ENCODE measurements at places on chromosomes 6 and 20.
A peak's percentile ranks its signal among the peaks of the same experiment; 100 is the strongest.

DNA sequence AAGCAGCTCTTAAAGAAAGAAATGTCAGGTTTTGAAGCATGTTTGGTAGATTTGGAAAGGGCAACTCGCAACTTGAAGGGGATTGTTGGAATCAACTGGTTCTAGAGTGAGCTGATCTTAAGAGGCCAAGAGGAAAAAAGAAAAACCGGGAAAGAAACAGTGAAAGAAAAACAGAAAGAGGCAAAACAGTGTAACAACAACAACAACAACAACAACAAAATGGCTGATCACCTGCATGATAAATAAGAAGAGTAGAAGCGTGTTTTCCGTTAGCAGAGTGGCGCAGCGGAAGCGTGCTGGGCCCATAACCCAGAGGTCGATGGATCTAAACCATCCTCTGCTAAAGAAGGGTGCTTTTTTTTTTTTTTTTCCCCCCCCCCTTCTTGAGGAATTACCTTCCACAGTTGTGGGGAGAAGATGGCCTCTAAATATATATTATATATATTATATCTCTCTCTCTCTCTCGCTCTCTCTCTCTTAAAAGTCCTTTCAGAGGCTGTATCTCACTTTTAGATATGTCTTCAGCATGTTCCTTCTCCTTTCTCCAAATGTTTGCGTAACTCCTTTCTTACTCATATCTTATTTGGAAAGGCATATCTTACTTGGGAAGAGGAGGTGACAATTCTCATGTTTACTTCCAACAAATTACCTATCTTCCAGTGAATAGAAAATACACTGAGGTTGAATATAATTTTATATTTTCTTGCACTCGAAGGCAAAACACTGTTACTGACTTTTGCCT, 134.4 kb downstream of the OR2B2 start:
- H3K27me3 ChIP-seq: peaks cover 7% of the 10 kb centered on the region
- no peaks in the 10 kb centered on the region for H3K36me3 ChIP-seq
- no peak for DNase-seq

GRCh38 chr6:44668391-44668930, 281.0 kb downstream of the CDC5L start:
- no peak overlapping the region for H3K27ac ChIP-seq
- DNase-seq: no peak
- peaks cover 1% of the 10 kb centered on the region for H3K27me3 ChIP-seq
- no peak overlapping the region for H3K4me3 ChIP-seq

- H3K27me3 ChIP-seq: peaks cover 10% of the 10 kb centered on the region
- no peak for DNase-seq
- no peak overlapping the region for H3K27ac ChIP-seq
- peaks cover 6% of the 10 kb centered on the region for H3K36me3 ChIP-seq
Observed at GRCh38 chr6:145110109-145110508, 625.2 kb downstream of the EPM2A start.

- peaks cover 24% of the 10 kb centered on the region for H3K4me1 ChIP-seq
- H3K27ac ChIP-seq: no peak overlapping the region
- no peaks in the 10 kb centered on the region for H3K36me3 ChIP-seq
- H3K27me3 ChIP-seq: peaks cover 6% of the 10 kb centered on the region
- H3K4me3 ChIP-seq: peak overlapping the region; percentile 93
- no peak for DNase-seq
Observed at GRCh38 chr20:3405696-3406358, 1.6 kb downstream of the DNAAF9 start.

DNA sequence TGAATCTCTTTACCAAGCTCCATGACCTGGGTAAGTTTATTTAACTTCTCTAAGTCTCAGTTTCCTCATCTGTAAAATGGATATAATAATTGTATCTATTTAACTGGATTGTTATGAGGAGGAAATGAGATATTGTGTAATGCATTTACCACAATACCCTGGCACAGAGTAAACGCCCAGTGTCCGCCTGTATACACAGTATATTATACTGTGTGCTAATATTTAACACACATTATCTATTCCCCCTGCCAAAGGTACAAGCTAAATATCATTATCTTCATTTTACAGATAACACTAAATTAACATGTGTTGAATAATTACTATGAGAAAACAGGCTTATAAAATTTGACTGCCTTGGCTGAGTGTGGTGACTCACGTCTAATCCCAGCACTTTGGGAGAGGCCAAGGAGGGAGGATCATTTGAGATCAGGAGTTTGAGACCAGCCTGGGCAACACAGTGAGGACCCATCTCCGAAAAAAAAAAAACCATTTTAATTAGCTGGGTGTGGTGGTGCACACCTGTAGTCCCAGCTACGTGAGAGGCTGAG, 38.7 kb upstream of the TNFRSF21 start:
- no peaks in the 10 kb centered on the region for H3K36me3 ChIP-seq
- H3K27me3 ChIP-seq: peaks cover 1% of the 10 kb centered on the region
- H3K27ac ChIP-seq: no peak overlapping the region
- H3K4me3 ChIP-seq: no peak overlapping the region
- peaks cover 10% of the 10 kb centered on the region for H3K4me1 ChIP-seq

- H3K27me3 ChIP-seq: no peaks in the 10 kb centered on the region
- no peak for DNase-seq
- no peaks in the 10 kb centered on the region for H3K36me3 ChIP-seq
- no peak overlapping the region for H3K4me3 ChIP-seq
- no peak overlapping the region for H3K27ac ChIP-seq
Observed at GRCh38 chr6:5139828-5140771, 55.0 kb downstream of the PPP1R3G start.

- H3K36me3 ChIP-seq: peaks cover 17% of the 10 kb centered on the region
- DNase-seq: no peak
- peaks cover 10% of the 10 kb centered on the region for H3K27me3 ChIP-seq
- peak overlapping the region; percentile 82 for H3K27ac ChIP-seq
Observed at GRCh38 chr6:158233214-158233795, 65.2 kb downstream of the GTF2H5 start.

DNA sequence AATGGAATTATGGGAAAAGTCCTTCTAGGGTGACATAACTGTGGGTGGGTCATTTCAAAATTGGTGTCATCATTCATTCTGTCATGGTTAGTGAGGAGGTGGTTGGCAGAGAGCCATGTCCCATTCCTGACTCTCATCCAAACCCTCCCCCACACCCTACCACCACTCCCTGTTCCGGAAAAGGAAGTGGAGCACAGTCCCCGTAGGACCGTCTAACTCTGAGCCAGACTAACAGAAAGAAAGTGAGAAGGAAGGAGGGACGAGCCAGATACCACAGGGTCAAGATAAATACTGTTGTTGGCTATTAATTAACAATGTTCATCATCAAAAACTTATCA, 4.8 kb downstream of the TRIM10 start:
- peaks cover 2% of the 10 kb centered on the region for H3K4me1 ChIP-seq
- H3K27me3 ChIP-seq: peaks cover 3% of the 10 kb centered on the region
- H3K27ac ChIP-seq: no peak overlapping the region
- H3K4me3 ChIP-seq: no peak overlapping the region

DNA sequence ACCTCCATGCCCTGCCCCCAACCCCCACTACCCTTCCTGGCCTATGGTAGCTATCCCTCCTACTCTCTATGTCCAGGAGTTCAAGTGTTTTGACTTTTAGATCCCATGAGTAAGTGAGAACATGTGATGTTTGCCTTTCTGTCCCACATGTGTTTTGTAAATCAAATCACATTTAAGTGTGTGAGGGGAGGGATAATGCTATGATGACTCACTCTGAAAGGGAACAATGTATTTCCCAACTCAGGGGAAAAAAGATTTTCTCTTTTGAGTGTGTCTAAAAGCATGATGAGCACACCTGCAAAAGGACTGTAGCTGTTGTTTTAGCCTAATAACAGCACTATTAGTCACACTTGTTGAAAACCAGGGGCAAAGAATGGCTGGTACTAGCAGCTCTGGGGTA, 193.7 kb downstream of the GJA10 start:
- peaks cover 3% of the 10 kb centered on the region for H3K4me1 ChIP-seq
- H3K27me3 ChIP-seq: no peaks in the 10 kb centered on the region
- DNase-seq: no peak
- H3K27ac ChIP-seq: no peak overlapping the region

DNA sequence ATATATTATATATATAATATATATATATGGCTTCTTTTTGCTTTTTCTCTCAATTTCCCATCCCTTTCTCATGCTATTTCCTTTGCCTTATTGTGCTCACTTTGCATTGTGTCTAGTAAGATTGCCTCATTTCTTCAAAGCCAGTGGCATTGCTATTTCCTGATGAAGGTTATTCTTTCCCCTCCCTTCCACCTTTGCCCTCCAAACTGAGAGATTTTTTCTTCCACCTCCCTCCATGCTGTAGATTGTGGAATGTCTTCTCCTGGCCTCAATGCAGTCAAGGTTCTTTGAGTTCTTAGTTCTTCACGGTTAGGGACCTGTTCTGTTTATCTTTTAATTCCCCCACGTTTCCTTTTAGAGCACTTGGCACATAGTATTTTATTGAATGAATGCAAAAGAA, 17.2 kb downstream of the SH3BGRL2 start:
- peaks cover 3% of the 10 kb centered on the region for H3K36me3 ChIP-seq
- peak overlapping the region; percentile 59 for H3K27ac ChIP-seq
- H3K4me1 ChIP-seq: peaks cover 50% of the 10 kb centered on the region
- H3K27me3 ChIP-seq: no peaks in the 10 kb centered on the region

- H3K4me1 ChIP-seq: peaks cover 2% of the 10 kb centered on the region
- DNase-seq: no peak
- H3K27me3 ChIP-seq: no peaks in the 10 kb centered on the region
- H3K4me3 ChIP-seq: no peak overlapping the region
- H3K36me3 ChIP-seq: no peaks in the 10 kb centered on the region
- no peak overlapping the region for H3K27ac ChIP-seq
Observed at GRCh38 chr6:116019428-116019827, 41.3 kb downstream of the FRK start.

GRCh38 chr6:57278570-57278969, 38.9 kb upstream of the PRIM2 start:
- H3K27ac ChIP-seq: no peak overlapping the region
- no peak for DNase-seq
- no peaks in the 10 kb centered on the region for H3K4me1 ChIP-seq

DNA sequence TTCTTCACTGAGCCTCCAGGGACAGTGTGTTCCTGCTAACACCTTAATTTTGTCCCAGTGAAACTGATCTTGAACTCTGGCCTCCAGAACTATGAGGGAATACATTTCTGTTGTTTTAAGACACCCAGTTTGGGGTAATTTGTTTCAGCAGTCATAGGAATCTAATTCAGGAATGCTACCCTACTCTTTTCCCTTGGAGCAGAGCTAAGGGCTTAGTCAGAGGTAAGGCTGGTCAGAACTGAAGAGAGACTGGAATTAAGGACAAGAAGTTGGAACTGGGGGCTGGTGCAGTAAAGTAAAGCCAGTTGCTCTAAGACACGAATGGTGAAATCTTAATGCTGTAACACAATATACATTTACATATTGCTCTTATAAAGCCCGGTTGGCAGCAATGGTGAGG, 809.7 kb downstream of the MAFB start:
- H3K27ac ChIP-seq: no peak overlapping the region
- H3K4me1 ChIP-seq: no peaks in the 10 kb centered on the region
- H3K36me3 ChIP-seq: no peaks in the 10 kb centered on the region

DNA sequence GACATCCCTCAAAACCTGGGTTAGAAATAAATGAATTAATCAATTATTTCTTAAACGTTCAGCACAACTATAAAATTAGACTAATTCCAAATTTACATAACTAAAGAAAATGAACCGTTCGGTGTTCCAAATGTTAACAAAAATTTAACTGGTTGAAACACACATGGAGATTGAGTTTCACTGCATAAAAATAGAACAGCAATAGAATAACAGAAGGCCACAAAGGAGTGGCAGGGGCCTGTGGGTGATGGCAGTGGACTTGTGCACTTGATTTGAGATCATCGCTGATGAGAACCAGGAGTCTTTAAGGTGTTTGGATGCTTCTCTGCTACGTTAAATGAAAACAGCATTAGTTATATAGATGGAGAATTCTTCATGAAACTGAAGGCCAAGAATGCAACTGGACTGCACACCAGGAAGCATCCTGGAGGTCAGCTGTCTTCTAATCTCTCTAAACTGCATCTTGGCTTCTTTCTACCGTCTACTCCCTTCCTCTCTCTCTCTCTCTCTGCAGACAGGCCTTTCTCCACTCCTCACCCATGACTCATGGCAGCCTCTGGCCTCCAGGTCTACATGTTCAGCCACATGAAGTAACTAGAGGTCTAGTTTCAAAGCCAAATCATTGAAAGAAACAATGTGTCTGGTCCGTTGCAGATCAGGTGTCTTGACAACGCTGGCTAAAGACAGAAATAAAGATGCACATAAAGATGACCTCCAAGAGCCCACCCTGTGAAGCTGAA, 111.3 kb downstream of the SIM1 start:
- H3K4me3 ChIP-seq: no peak overlapping the region
- no peaks in the 10 kb centered on the region for H3K27me3 ChIP-seq
- peaks cover 2% of the 10 kb centered on the region for H3K4me1 ChIP-seq
- no peak for DNase-seq

- H3K27ac ChIP-seq: no peak overlapping the region
- DNase-seq: no peak
- H3K36me3 ChIP-seq: no peaks in the 10 kb centered on the region
Observed at GRCh38 chr6:64083261-64083660, 447.7 kb downstream of the PHF3 start.

- no peak for DNase-seq
- peaks cover 2% of the 10 kb centered on the region for H3K27me3 ChIP-seq
- H3K4me1 ChIP-seq: peaks cover 45% of the 10 kb centered on the region
- peaks cover 39% of the 10 kb centered on the region for H3K36me3 ChIP-seq
- peak overlapping the region; percentile 48 for H3K27ac ChIP-seq
- H3K4me3 ChIP-seq: peak overlapping the region; percentile 5
Observed at GRCh38 chr6:13447949-13448724, 39.3 kb downstream of the GFOD1 start.

DNA sequence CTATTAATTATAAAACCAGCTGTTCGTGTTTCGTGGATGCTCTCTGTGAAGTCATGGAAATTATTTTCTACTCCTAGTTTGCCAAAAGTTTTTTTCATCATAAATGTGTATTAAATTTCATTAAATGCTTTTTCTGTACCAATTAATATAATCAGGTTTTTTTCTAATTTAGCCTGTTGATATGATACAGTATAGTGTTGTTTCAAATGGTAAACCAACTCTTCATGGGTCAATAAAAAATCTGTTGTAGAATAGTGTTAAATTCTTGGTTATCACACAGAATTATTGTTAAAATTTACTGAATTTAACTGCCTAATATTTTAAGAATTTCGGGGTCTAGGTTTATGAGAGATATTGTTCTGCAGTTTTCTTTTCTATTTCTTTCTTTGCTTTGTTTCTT, 505.9 kb upstream of the MANEA start:
- no peak for DNase-seq
- H3K27me3 ChIP-seq: no peaks in the 10 kb centered on the region
- no peak overlapping the region for H3K27ac ChIP-seq
- H3K4me1 ChIP-seq: no peaks in the 10 kb centered on the region

GRCh38 chr6:1016329-1017302, 295.3 kb upstream of the FOXQ1 start:
- no peak for DNase-seq
- no peak overlapping the region for H3K27ac ChIP-seq
- peaks cover 6% of the 10 kb centered on the region for H3K4me1 ChIP-seq
- peaks cover 7% of the 10 kb centered on the region for H3K27me3 ChIP-seq
- H3K36me3 ChIP-seq: no peaks in the 10 kb centered on the region

- peaks cover 1% of the 10 kb centered on the region for H3K27me3 ChIP-seq
- peak; percentile 96 for DNase-seq
- peaks cover 7% of the 10 kb centered on the region for H3K36me3 ChIP-seq
Observed at GRCh38 chr20:1118336-1119127, at the start of gene PSMF1. TSS of gene PSMF1 (plus strand) at chr20:1118602. CDS start at chr20:1118774, 172 bp downstream.

GRCh38 chr6:21915707-21916260, 322.2 kb downstream of the SOX4 start:
- no peak for DNase-seq
- peaks cover 5% of the 10 kb centered on the region for H3K27me3 ChIP-seq
- H3K4me3 ChIP-seq: no peak overlapping the region
- peaks cover 15% of the 10 kb centered on the region for H3K4me1 ChIP-seq
- H3K27ac ChIP-seq: no peak overlapping the region
